ENCODE measurements at places on chromosomes 5 and 9. TPM values are rescaled to one million over a fixed set of nuclear protein-coding genes. Genes with fewer than 3 reads are reported as not detected.

CYLC2 gene
- total RNA-seq, result not detected

CER1 gene
- total RNA-seq, result not detected

CSF2 gene
- total RNA-seq, result 3.9 TPM

LECT2 gene
- total RNA-seq, result not detected

PDE4D gene
- 71.3 TPM for total RNA-seq

FAM81B gene
- total RNA-seq, result 7.6 TPM

OLFM1 gene
- 24.1 TPM for total RNA-seq

PRXL2C gene
- total RNA-seq, result 28.0 TPM

BTNL8 gene
- 5.3 TPM for total RNA-seq

PCDHGA11 gene
- total RNA-seq, result 3.2 TPM

CAAP1 gene
- total RNA-seq, result 13.3 TPM

GAPT gene
- 6.5 TPM for total RNA-seq

NUDT12 gene
- 11.8 TPM for total RNA-seq

VAV2 gene
- 26.9 TPM for total RNA-seq

PCDHB7 gene
- 1.9 TPM for total RNA-seq

GRCh38 chr5:32233696-32234447 lies 59.8 kb upstream of the GOLPH3 start:
- DNase-seq, result no peak

DNA sequence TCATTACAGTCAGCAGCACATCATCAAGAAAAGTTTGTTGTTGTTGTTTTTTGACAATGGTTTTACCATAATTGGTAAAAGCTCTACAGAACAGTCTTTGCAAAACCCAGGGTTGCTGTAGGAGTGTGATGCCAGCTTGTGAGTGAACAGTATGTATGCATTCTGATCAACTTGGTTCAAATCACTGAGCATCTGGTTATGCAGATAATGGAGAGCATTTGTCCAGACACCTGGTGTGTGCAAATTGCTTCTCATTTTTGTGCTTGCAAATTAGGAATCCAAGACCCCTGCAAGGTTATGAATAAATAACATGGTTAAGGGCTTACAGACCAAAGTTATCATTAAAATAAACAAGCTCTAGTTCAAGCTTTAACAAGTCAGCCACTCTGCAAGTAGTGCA lies 448.7 kb upstream of the ACTBL2 start:
- no peak for DNase-seq

DNA sequence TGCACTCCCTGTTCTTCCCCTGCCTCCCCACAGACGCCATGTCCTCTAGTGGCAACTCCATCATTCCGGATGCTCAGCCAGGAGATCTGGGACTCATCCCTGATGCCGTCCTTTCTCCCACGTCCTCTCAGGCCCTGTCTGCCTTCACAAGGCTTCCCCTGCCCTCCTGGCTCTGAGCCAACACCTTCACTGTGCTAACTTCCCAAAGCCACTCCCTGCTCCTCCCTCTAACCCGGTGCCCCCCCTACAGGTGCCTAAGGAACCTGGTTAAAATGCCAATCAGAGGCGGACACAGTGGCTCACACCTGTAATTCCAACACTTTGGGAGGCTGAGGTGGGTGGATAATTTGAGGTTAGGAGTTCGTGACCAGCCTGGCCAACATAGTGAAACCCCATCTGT lies 67.6 kb downstream of the LMX1B start:
- DNase-seq, result no peak

GRCh38 chr9:27572061-27572460 lies 1.2 kb downstream of the C9orf72 start:
- no peak for DNase-seq

DNA sequence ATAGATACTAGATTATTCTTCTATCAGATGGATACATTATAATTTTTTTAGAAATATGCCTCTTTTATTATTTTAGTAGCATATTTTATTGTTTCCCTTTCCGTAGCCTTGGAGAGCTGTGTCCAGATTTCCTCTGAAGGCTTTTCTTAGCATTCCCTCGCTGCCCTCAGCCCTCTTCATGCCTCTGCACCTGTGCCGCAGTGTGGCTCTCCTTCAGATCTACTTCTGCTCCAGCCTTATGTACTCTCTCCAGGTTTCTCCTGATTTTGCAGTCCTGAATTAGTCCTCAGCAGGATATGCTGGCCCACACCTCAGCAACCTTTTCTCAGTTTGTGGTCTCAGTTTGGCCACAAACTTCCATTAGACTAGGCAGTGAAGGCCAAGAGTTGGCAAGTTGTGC lies 1052.0 kb downstream of the TAF11L14 start:
- DNase-seq, result no peak

GRCh38 chr5:97142521-97143254 lies at the start of gene LIX1:
LIX1 (minus strand) TSS chr5:97142611; CDS start chr5:97142576, 35 bp downstream.
- no peak for DNase-seq

GRCh38 chr5:137665678-137666460 lies 70.0 kb downstream of the KLHL3 start:
- DNase-seq, result no peak

DNA sequence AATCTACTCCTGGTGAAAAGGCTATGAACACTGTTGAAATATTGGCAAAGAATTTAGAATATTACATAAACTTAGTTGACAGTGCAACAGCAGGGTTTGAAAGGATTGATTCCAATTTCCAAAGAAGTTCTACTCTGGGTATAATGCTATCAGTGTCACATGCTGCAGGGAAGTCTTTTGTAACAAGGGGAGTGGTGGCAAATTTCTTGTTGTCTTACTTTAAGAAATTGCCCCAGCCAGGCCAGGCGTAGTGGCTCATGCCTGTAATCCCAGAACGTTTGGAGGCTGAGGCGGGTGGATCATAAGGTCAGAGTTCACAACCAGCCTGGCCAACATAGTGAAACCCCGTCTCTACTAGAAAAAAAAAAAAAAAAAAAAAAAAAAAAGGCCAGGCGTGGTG lies 86.3 kb upstream of the OTULINL start:
- DNase-seq, result no peak

- DNase-seq, result no peak
Measured at GRCh38 chr9:95506428-95506677, 10.4 kb downstream of the PTCH1 start.

DNA sequence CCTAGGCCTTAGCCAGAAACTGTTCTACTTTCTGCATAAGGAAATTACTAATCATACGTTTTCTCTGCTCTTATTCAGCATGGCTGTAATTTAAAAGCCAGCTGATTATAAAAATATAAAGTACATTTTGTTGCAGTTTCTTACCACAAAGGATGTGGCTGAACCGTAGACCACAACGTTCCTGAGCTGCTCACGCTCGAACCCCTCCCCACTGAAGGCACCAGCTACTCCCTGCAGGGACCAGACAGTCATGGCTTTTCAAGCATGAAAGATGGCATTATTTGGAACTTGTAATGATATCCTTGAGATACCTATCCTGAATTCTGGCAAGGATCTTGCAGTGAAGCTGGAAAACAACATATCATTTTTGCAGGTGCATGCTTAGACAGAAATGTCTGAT lies 91.8 kb upstream of the DMRT1 start:
- no peak for DNase-seq

DNA sequence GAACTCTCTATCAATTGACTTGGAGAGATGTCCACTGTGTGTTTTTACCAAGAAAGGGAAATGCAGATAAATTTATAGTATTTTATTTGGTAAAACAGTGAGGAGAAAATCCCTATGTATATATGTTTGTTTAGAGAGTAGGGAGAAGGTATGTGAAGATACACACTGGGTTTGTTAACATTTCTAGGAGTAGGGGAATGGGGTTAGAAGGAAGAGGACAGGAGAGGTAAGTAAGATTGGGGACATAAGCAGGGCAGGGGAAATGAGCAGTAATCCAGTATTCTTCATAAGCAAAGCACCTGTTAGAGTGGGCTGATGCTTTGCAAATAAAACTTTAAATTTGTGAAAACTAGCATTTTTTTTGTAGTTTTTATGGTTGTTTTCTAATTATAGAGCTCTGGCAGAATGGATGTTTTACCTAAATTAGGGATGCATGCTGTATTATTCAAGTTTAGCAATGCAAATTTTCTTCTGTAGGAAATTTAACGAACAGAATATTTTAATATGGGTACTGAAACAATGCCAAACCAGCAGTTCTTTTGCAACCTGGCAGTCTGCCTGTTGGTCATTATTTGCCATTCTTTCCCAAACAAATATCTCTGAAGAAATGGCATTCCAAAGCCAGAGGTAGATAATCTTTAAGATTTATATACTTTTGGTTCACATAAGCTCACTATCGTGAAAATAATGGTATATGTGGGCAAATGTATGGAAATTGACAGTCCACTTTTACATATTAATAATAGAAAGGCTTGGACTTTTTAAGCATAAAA lies 19.4 kb upstream of the DCP2 start:
- DNase-seq, result no peak

GRCh38 chr9:118992813-118993794 lies 376.1 kb downstream of the BRINP1 start:
- DNase-seq, result no peak

- no peak for DNase-seq
Measured at GRCh38 chr5:84248013-84248412, 136.7 kb downstream of the EDIL3 start.

DNA sequence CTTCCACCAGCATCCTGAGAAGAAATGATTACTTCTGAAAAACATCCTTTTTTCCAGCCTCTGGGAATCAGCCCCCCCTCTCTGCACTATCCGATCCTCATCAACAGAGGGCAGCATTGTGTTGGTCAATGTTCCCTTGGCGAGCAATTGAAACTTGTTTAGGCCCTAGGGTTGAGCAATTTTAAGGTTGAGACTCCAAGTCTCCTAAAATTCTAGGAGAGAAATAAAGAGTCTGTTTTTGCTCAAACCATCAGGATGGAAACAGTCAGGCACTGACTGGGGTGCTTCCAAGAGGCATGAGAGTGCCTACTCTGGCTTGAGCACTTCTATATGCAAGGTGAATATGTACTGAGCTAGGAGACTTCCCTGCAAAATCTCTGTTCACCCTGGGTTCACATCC lies 12.4 kb upstream of the CYFIP2 start:
- no peak for DNase-seq

DNA sequence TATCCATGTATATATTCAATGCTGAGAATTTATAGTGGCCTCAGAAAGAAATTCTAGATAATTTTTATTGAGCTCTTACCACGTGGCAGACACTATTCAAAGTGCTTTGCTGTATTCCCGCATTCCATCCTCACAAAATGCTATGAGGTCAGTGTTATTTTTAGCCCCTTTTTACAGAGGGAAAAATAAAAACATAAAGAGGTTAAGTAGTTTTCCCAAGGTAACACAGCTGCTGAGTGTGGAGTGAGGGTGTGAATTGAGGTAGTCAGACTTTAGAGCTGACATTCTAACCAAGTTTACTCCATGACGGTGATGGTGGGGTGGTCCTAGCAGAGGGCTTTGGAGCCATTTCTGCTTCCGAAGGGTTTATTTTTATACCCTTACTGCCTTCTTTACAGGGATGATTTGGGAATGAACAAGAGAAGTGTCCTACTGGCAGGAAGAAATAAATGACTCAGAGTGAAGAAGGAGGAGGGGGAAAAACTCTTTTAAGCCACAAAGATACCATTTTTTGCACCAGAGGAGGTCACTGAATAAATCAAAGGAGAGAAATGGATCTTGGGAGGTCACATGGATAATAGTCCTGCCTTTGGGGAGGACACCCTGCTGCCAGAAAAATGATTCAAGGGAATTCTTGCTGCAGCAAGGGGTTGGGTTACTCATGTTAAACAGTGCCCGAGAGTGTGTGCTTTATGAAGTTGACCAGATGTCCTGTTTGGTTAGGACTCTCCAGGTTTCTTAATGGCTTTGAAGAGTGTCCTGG lies 76.1 kb downstream of the HMHB1 start:
- no peak for DNase-seq

- DNase-seq, result no peak
Measured at GRCh38 chr5:4907571-4907970, 232.6 kb upstream of the ADAMTS16 start.

DNA sequence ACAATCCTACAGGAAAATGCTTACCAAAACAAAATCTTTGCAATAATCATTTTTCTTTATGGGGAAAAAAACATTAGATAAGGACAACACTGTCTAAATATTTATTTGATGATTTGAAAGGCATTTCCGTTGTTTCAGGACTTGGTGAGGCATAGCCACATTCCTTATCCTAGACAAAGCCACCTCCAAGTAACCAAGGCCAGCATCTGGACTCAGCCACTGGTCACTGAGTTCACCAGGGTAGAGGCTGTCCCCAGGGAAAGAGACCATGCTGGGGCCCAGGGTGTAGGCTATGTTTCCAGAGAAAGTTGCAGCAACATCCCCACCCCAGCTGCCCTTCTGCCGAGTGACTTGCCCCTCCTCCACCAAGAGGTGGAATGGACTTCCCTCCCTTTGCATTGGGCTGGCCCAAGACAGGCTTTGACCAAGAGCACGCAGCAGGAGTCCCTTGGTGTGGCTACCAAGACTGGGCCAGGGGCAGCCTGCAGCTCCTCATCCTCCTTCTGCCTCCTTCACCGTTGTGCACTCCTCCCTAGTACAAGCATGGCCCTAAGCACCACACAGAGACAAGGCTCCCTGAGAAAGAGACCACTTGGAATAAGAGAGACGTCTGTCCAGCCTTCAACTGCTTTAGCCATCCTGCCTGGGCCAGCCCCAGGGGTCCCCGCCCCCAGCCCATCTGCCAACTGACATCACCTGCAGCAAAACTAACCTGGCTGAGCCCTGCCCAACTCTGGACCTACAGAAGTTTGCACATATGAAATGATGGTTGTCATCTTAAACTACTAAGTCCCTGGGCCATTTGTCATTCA lies 68.1 kb upstream of the SPIN1 start:
- DNase-seq, result no peak

DNA sequence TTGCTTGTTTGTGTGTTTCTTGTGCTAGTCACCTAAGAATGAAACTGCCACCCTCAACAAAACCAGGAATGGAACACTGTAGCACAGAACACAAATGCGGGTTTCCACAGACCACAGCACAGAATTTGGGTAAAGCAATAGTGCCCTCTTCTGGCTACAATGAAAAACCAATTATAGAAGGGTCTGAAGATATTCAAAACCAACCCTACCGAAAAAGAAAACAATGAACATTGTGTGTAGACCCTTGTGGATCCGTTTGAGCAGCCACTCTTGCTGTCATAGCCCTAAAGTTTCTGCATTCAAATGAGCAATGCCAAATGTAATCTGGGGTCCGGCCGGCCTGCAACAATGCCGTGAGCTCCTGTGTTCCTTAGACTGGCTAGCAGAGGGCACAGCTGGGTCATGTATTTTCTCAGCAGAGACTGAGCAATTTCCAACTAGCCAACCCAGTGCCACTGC lies 8.3 kb upstream of the ENC1 start:
- DNase-seq, result no peak

GRCh38 chr5:126384985-126385384 lies 38.2 kb upstream of the GRAMD2B start:
- DNase-seq, result no peak

Measured in lower lobe of right lung (tissue), 2 donors.